ENCODE measurements at places on chromosomes 5 and 9.

- no peak for DNase-seq
Measured at GRCh38 chr5:153122403-153122802, 368.1 kb upstream of the GRIA1 start.

DNA sequence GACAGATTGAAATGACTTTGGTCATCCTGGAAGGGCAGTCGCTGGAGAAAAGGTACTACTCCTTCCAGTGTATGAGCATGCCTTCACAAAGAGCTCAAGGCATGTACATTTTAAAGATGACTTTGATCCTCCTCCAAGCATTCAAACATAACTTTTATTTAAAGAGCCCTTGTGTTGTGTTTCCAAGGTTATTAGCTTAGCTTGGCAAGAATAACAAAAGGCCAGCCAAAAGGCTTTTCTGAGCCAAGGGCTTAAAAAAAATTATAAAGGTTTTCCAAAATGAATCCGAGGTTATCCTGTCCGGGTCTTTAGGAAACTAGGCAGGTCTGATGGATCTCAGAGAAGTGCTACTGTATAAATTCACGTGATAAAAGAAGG is 71.0 kb upstream of the PLPP6 start:
- no peak for DNase-seq

DNA sequence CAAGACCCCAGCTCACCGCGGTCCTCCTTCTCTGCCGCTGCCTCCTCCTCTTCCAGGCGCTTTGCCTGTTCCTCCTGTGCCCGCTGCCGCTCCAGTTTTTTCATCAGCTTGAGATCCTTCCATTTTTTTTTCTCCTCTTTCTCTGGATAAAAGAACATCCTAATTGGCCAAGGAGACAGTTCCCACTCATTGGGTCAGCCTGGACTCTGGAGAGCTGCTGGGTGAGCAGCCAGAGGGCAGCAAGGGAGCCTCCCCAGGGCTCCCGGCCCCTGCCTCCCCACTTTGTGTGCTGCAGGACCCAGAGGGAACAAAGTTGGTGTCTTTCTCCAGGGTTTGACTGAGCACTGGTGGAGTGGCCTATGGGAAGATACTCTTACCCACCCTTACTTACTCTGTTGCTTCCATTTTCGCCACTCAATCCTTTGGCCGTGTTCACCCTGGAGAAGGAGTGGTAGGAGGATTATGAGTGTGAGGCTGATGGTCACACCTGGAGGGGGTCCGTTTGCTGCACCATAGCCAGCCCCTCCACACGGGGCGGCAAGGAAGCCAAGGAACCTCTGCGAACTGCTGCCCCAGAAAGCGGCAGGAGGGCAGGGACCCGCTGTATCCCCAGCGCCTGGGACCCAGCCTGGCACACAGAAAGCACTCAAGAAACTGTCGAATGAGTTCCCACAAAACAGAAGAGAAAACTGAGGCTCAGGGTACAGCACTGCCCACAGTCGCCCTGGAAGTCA is 708 bp downstream of the SPOUT1 start:
- no peak for DNase-seq

GRCh38 chr5:89901983-89902382 is 507.6 kb downstream of the CETN3 start:
- peak; percentile 87 for DNase-seq

DNA sequence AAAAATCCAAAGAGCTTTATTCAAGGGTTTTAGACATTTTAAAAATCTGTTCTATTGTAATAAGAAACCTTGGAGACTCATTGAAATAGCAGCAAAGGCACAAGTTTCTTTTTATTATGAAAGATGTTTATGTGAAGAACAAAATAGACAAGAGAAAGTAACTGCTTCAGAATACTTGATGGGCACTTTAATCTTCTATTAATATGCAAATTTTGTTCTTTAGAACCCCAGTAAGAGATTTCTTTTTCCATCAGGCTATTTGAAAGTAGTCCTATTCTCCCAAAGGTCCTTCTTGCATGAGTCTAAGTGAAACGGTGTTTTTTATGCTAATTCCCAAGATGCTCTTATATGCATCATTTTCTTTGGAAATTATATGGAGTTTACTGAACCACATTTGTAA is 602.0 kb downstream of the EFNA5 start:
- no peak for DNase-seq

DNA sequence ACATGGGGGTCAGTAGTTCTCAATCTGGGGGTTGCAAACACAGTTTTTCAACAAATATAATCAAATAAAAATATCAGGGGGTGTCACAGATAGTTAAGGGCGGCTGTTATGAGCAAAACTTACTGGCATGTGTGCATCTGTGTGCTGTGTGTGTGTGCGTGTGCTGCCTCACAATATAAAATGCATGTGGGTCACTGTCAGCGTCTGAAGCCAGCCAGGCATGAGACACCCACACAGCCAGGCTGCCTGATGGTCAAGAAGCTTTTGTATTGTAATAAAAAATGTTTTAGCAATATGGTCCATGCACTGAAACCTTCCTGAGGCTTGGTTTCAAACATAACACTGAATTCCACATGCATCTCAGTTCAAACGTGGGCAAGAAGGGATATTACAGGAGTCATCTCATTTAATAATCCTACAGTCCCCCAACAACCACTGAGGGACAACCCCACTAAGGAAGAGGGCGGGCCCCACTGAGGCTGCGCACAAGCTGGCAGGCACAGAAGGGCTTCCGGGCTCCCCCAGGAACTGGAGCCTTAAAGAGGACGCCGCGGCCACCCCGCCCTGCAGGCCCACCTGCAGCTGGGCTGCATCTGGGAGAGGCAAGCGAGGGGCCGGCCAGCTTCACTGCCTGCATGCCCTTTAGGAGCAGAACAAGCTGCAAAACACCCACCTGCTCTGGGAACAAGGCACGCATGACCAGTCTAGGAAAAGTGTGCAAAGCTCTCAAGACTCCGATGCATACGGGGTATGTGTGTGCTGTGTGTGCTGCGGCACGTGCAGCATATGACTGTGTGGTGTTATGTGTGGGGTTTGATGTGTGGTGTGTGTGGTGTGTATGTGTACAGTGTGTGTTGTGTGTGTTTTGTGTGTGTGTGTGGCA is 14.1 kb downstream of the SEMA4D start:
- DNase-seq, result no peak

DNA sequence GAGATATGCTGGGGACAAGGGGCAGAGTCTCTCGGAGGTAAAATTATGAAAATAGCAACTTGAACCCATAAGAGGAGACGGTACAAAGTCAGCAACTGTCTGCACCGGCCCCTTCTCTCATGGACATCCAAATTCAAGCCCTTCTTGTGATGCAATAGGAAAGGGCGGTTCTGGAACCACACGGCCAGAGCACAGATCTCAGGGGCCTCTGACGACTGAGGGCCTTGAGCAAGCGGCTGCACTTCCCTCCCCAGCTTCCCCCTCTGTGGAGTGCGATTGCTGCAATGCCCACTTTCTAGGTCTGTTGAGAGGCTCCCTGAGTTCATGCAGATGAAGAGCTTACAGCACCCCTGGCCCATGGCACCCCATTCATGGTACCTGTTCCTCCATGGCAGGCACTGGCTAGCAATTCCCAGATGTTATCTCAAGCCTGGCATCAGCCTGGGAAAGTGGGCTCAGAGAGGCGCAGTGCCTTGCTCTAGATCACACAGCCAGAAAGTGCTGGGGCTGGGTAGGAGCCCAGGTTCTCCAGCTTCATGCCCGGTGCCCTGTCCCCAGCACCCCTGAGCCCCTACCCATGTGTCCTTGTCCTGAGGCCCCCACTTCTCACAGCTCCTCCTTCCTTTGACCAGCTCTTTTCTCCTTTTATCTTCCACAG is 17.7 kb upstream of the CPLX2 start:
- DNase-seq, result no peak

DNA sequence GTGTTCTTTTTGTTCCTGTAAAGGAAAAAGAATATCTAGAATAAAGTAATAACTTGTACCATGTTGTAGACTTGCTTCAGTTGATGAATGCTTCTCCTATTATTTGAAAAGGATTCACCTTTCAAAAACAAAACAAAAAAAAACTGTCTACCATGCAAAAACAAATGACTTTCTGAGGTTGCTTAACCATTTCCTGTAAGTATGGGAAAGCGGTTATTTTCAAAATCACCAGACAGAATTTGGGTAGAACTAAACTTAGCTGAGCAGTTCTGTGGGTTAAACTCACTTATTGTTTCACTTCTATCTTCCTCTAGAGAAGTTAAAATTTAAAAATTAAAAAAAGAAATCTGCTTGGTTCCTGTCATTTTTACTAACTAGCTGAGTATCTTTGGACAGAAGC is 25.2 kb downstream of the LNPEP start:
- DNase-seq, result no peak

DNA sequence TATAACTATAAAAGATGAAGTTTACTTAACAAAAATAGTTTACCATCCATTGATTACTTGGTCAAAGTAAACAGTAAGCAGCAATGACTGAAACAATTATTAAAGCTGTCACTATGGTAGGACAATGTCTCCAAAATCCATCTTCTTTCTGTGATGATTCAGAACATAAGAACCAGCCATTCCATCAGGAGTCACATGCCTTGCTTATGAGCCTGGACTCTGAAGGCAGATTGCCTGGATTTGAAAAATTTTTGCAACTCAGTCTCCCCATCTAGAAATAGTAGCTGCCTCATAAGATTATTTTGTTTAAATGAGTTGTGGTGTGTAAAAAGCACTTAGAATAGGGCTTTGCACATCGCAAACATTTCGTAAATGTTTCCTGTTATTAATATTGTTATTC is 136.2 kb downstream of the LIFR start:
- no peak for DNase-seq

- no peak for DNase-seq
Measured at GRCh38 chr9:87319656-87320055, 178.0 kb upstream of the DAPK1 start.

DNA sequence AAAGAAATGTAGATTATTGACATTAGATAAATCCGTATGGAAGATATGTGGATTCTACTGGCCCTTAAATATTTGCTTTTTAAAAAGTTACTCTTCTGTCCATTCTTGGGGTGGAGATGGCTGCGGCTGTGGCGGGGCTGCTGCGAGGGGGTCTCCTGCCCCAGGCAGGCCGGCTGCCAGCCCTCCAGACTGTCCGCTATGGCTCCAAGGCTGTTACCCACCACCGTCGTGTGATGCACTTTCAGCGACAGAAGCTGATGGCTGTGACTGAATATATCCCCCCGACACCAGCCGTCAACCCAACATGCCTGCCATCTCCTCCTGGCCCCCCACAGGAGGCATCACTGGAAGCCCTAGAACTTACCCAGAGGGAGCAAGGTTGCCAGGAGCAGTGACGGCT is 50.7 kb downstream of the FAM170A start:
- no peak for DNase-seq

DNA sequence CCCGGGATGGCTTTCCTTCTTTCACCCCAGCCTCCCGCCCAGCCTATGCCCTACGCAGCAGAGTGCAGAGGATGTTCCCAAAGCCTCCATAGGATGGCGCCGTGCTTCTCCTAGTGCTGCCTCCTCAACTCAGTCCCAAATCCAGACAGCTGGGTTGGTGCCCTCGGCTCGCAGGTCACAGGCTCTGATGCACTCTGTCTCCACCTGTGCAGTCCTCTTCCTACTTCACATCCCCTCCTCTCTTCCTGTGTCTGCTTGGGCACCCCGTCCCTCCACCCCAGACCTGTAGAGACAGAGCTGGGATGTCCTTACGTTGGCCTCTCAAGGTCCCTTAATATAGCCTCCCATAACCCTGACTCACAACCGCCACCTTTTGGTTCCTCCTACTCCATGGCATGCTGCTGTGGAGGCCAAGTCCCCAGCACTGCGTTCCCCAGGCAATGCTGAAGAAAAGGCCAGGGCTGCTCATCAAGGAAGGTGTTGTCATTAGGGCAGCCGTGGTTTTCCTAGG is 314.4 kb downstream of the GADD45G start:
- no peak for DNase-seq

GRCh38 chr5:123085638-123086286 is 3.3 kb upstream of the PRDM6 start:
- no peak for DNase-seq

DNA sequence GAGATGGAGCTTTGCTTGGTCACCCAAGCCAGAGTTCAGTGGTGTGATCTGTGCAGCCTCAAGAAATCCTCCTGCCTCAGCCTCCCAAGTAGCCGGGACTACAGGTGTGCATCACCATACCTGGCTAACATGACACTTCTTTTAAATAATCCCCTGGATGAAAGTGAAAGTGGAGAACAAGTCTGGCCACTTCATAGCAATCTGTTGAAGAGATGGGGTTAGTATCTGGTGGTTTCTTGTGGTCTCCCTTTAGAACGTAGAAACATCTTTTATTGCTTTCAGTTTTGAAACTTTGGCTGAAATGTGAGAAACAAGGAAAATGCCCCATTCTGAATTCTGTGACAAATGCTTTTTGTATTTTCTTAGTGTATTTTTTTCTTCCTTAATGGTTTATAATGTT is 452.5 kb upstream of the RIOK2 start:
- DNase-seq, result no peak

GRCh38 chr5:179342577-179342976 is 2.7 kb downstream of the ADAMTS2 start:
- no peak for DNase-seq

DNA sequence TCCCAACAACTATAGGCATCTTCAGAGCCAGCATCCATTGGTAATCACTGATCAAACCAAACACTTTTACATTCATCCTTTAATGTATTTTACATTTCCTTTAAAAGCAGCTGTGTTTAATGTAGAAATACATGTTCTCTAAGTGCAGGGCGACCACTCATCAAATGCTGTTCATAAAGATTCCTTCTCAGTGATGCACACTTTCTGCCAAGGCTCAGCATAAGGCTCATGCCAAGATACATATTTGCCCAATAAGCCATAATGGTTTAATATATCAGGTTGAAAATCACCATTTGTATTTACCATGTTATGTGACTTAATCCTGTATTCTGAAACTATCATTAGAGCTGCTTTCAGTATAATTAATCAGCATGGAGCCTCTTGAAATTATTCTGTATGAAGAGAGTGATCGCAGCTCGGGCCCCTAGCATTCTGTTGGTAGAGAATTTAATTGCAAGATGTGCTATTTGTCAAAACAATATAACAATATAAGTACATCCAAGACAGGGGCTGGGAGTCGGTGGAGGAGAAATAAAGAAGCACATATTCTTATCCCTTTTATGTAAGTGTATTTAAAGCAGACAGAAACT is 267.5 kb downstream of the EBF1 start:
- no peak for DNase-seq

- DNase-seq, result no peak
Measured at GRCh38 chr5:36607114-36607571, 737 bp downstream of the SLC1A3 start.

DNA sequence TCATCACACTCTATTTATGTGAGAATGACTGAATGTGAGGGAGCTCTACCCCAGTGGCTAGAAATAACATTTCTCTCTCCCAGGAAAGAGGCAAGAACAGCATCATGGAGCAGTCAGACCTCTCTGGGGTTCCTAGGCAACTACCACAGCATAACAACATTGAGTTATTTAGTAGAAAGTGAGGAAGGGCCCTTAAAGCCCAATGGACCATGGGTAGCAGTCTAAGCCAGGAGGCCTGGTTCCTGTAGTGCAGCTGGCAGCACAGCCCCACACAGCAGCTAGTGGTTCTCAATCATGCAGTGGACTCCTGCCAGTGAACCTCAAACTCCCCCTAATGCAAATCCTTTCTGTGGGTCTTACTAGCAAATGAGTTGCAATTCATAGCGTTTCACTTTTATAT is 55.3 kb downstream of the SPEF2 start:
- DNase-seq, result no peak
